Body of pancreas (tissue), 4 donors: ENCODE measurements at places on chromosomes 1 and 21. TPM values are rescaled to one million over a fixed set of nuclear protein-coding genes. Genes with fewer than 3 reads are reported as not detected.

- H3K4me3 ChIP-seq: no peak overlapping the region
- peak overlapping the region; percentile 56 for H3K27ac ChIP-seq
- peaks cover 15% of the 10 kb centered on the region for H3K4me1 ChIP-seq
- H3K27me3 ChIP-seq: no peaks in the 10 kb centered on the region
- H3K36me3 ChIP-seq: no peaks in the 10 kb centered on the region
Measured at GRCh38 chr1:62725255-62725654, 37.1 kb upstream of the DOCK7 start.

GRCh38 chr21:35528116-35529042, 479.3 kb upstream of the RUNX1 start:
- peaks cover 9% of the 10 kb centered on the region for H3K4me1 ChIP-seq
- no peaks in the 10 kb centered on the region for H3K27me3 ChIP-seq
- H3K4me3 ChIP-seq: no peak overlapping the region
- no peak overlapping the region for H3K27ac ChIP-seq
- peak; percentile 23 for DNase-seq
- H3K36me3 ChIP-seq: no peaks in the 10 kb centered on the region

DNA sequence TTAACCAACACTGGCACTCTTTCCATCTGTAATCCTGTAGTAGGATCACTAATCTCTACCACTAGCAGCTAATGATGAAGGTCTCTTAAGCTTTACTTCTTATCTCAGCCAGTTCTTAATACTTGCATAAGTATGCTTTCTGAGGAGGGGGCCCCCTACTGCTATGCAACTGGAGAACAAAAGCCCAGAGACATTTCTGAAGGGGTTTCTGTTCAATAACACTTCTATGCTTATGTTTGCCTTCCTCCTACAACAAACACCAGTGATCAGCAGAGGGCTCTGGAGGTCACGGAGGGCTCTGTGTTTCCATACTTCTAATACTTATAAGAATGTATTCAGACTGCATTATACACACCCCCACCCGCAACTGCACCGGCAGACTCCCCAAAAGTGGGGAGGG, 215.8 kb downstream of the BARHL2 start:
- H3K4me1 ChIP-seq: no peaks in the 10 kb centered on the region
- H3K4me3 ChIP-seq: no peak overlapping the region
- no peaks in the 10 kb centered on the region for H3K27me3 ChIP-seq
- no peak overlapping the region for H3K27ac ChIP-seq
- DNase-seq: no peak

The PRELP gene
- 14.8 TPM for total RNA-seq

- no peak overlapping the region for H3K27ac ChIP-seq
- no peak for DNase-seq
- H3K4me1 ChIP-seq: no peaks in the 10 kb centered on the region
- H3K36me3 ChIP-seq: no peaks in the 10 kb centered on the region
- H3K27me3 ChIP-seq: no peaks in the 10 kb centered on the region
Measured at GRCh38 chr1:98323906-98324358, 337.6 kb upstream of the SNX7 start.

The THRAP3 gene
- total RNA-seq: 32.2 TPM
